Panc1 (cell line): ENCODE measurements at places on chromosomes 6 and 20. TPM values are rescaled to one million over a fixed set of nuclear protein-coding genes. Genes with fewer than 3 reads are reported as not detected.

OR2J3 gene
- total RNA-seq, result not detected

CST1 gene
- not detected for total RNA-seq

GATA5 gene
- 53.2 TPM for total RNA-seq

BACH2 gene
- 1.6 TPM for total RNA-seq

CASS4 gene
- 0.15 TPM for total RNA-seq

LIN28B gene
- 5.8 TPM for total RNA-seq

HLA-DOA gene
- total RNA-seq, result 0.08 TPM

SMLR1 gene
- 0.08 TPM for total RNA-seq

MMP24 gene
- total RNA-seq, result 7.1 TPM

ZSCAN16 gene
- total RNA-seq, result 5.3 TPM

MATN4 gene
- total RNA-seq, result 0.15 TPM

RWDD2A gene
- 3.4 TPM for total RNA-seq

EYA2 gene
- total RNA-seq, result 1.9 TPM

RBM24 gene
- total RNA-seq, result 23.0 TPM

FAM135A gene
- 31.5 TPM for total RNA-seq

DNA sequence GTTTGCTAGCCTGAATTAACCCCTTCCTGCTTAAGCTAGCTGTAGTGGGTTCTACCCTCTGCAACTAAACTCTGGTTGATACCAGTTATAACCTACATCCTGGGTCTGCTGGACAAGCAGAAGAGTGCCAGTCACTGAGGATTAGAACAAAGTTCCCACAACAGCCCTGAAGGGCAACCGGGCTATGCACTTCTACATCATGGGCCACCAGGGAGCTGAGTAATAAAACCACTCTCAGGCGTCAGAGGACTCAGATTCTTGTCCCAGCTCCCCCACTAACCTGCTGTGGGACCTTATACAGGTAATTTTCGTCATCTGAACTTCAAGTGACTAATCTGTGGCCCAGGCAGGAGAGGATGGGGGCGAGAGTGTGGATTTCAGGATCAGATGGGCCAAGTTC is 56.8 kb downstream of the EYA2 start:
- no peak overlapping the region for H3K27ac ChIP-seq
- H3K4me3 ChIP-seq, result no peak overlapping the region
- H3K27me3 ChIP-seq, result no peaks in the 10 kb centered on the region

DNA sequence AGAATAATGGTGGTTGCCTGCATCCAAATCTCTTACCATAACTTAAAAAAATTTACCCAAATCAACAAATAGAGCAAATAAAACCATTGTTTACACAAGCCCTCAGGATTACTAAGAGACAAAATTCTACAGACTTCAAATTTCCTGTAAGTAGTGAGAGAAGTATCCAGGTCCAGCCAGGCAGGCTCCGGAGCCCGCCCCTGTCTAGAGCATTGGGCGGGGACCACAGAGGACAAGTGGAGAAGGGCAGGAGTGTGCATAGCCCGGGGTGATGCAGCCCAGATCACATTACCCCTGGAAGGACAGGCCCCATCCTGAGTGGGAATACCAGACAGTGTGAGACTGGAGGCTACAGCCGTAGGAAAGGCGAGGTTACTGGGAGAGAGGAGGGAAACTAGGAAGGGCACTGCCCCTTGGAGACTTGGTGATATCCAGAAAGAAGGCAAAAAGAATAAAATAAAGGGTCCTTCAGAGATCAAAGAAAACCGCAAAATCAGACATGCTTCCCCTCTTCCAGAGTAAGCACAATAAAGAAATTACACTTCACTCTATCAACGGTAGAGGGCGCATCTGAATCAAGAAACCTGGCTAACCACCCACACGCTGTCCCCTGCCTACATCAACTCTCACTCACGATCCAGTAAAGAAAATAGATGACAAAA is 26.6 kb downstream of the RIN2 start:
- H3K27ac ChIP-seq, result peak overlapping the region; percentile 65
- peaks cover 42% of the 10 kb centered on the region for H3K4me1 ChIP-seq
- DNase-seq, result peak; percentile 74
- H3K27me3 ChIP-seq, result no peaks in the 10 kb centered on the region
- no peaks in the 10 kb centered on the region for H3K36me3 ChIP-seq

- peaks cover 7% of the 10 kb centered on the region for H3K36me3 ChIP-seq
- DNase-seq, result no peak
- peak overlapping the region; percentile 97 for H3K4me3 ChIP-seq
- H3K4me1 ChIP-seq, result peaks cover 22% of the 10 kb centered on the region
- H3K27me3 ChIP-seq, result no peaks in the 10 kb centered on the region
Measured at GRCh38 chr6:116571683-116572000, 338 bp downstream of the RWDD1 start.

DNA sequence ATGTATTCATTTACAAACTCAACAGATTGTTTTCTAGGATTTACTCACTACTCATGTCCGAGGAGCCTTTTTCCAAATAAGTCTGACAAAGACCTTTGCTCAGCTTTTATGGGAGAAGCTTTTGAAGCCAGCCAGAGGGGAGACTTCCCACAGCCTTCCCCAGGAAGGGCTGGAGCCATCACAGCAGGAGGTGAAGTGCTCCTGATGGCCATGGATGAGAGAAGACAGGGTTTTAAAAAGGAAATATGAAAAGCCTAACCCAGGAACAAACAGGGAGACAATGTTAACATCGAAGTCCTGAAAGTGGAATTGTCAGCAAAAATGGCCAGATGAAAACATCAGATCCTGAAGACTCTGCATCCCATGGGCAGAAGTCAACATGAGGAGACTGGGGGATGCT is 11.6 kb upstream of the TAGAP start:
- no peak for DNase-seq
- H3K4me1 ChIP-seq, result no peaks in the 10 kb centered on the region
- no peaks in the 10 kb centered on the region for H3K36me3 ChIP-seq
- no peak overlapping the region for H3K27ac ChIP-seq
- no peak overlapping the region for H3K4me3 ChIP-seq
- H3K27me3 ChIP-seq, result peaks cover 48% of the 10 kb centered on the region

DNA sequence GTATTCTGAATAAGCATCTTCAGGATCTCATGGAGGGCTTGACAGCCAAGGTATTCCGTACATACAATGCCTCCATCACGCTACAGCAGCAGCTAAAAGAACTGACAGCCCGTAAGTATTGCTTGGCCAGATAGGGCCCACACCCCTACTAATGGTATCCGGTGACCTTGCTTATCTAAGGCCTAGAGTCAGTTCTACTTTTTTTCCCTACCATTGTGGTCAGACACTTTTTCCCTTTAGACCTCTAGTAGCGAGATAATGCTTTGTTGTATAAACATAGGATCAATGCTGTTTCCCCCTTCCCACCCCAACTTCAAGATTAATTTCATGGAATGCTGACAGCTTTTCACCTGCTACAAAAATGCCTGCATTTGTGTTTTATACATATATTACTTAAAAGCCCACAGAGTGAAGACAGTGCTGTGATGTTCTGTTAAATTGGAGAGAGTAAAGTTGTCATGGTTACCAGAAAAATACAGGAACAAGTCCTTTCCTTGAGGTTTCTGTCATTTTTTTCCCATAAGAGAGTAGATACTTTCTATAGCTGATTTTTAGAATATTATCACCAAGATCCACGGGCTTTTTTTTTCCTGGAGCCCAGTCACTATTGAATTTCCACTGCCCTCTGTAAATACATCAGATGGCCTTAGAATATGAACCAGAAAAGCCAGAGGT is 20.9 kb upstream of the PLCG1 start:
- no peak for DNase-seq
- no peaks in the 10 kb centered on the region for H3K4me1 ChIP-seq
- peaks cover 68% of the 10 kb centered on the region for H3K36me3 ChIP-seq

DNA sequence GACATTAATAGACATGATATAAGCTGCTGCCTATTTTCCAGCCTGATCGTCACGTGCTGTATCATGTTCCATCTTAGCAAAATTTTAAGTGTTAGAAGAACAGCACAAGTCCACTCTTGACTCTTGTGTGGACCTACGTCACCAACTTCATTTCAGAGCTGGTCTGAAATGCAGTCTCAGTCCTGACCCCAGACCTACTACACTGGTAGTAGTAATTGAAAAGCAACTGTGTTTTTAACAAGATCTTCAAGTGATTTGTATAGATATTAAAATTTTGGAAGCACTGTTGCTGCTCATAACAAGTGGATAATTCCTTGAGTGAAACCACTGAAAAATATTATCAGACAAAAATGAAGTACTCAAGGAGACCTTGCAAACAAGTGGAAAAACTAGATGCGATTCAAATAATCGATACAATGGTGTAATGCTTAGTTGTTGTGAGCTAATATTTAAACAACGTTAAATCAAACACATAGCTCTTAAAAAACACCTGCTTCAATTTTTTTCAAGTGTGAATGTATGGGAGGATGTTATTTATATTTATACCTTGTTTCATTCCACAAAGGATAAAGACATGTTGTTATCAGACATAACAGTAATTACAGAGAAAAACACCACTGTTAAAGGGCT is 110.9 kb upstream of the JAG1 start:
- no peak for DNase-seq
- no peaks in the 10 kb centered on the region; the same call in 1 of the 2 replicates for H3K27me3 ChIP-seq
- H3K27ac ChIP-seq, result no peak overlapping the region
- H3K36me3 ChIP-seq, result no peaks in the 10 kb centered on the region

GRCh38 chr20:24432046-24432442 is 37.4 kb upstream of the SYNDIG1 start:
- peaks cover 7% of the 10 kb centered on the region for H3K27me3 ChIP-seq
- DNase-seq, result no peak
- no peak overlapping the region for H3K27ac ChIP-seq
- no peak overlapping the region for H3K4me3 ChIP-seq
- no peaks in the 10 kb centered on the region for H3K4me1 ChIP-seq
- H3K36me3 ChIP-seq, result no peaks in the 10 kb centered on the region

DNA sequence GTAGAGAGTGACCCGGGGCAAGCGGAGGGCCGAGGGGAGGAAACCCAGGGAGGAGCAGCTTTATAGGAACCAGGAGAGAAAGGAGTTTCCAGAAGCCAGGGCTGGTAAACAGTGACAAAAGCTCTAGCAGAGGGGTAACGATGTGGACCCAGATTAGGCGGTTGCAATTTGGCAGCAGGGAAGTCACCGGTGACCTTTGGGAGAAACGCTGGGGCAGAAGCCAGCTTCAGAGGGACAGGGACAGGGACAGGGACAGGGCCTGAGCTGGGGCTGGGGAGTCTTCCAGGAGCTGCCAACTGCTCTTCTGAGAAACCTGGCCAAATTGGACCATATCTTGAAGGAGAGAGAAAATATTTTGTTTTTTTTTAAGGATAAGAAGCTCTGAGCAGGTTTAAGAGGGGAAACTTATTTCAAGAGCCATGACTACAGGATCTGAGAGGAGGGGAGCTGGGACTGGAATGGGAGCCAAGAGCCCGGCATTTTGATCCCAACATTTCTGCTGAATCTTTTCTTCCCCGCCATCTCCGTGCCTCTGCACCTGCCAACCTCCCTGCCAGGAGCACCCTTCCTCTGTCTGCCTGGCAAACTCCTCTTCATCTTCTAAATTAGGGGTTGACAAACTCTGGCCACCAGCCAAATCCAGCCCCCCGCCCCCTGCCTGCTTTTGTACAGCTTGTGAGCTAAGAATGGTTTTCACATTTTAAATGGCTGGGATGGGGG is 22.6 kb upstream of the PREX1 start:
- H3K27me3 ChIP-seq, result no peaks in the 10 kb centered on the region
- H3K4me3 ChIP-seq, result no peak overlapping the region
- H3K27ac ChIP-seq, result peak overlapping the region; percentile 6; the same call in 1 of the 2 replicates
- DNase-seq, result no peak

- no peaks in the 10 kb centered on the region for H3K36me3 ChIP-seq
- no peak overlapping the region for H3K27ac ChIP-seq
- no peaks in the 10 kb centered on the region; the same call in 1 of the 2 replicates for H3K4me1 ChIP-seq
- no peak for DNase-seq
Measured at GRCh38 chr6:38051819-38052434, 232.4 kb downstream of the ZFAND3 start.

- no peaks in the 10 kb centered on the region; the same call in 1 of the 2 replicates for H3K36me3 ChIP-seq
- no peaks in the 10 kb centered on the region for H3K4me1 ChIP-seq
- H3K27me3 ChIP-seq, result no peaks in the 10 kb centered on the region
- no peak overlapping the region for H3K27ac ChIP-seq
- H3K4me3 ChIP-seq, result no peak overlapping the region
Measured at GRCh38 chr20:37804584-37805566, 98.1 kb upstream of the VSTM2L start.

DNA sequence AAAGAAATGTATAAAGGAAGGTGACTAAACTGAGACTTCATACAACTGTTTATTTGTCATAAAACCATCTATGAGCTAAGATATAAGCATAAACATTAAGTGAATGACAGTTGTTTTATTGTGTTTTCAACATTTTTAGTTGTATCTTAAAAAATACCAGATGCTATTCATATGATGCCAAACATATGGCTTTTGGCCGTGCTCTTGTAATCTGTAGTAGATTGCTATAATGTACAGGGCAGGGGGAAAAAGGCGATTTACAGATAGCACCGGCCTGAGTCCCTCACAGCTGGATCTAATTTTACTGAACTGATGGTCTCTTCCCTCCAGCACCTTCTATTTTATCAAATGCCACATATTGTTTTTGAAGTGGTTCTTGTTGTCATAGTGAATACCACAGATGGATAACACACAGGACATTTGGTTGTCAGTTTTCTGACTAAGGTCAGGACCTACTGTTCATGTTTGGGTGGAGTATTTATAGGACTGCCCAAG is 48.2 kb downstream of the CENPW start:
- no peak for DNase-seq
- no peak overlapping the region for H3K27ac ChIP-seq
- H3K27me3 ChIP-seq, result no peaks in the 10 kb centered on the region
- H3K4me1 ChIP-seq, result no peaks in the 10 kb centered on the region
- no peak overlapping the region for H3K4me3 ChIP-seq

- H3K27me3 ChIP-seq, result no peaks in the 10 kb centered on the region
- peaks cover 46% of the 10 kb centered on the region for H3K4me1 ChIP-seq
- peak overlapping the region; percentile 87 for H3K4me3 ChIP-seq
- peaks cover 28% of the 10 kb centered on the region for H3K36me3 ChIP-seq
Measured at GRCh38 chr6:44255871-44256774, 1.2 kb downstream of the SLC35B2 start.

DNA sequence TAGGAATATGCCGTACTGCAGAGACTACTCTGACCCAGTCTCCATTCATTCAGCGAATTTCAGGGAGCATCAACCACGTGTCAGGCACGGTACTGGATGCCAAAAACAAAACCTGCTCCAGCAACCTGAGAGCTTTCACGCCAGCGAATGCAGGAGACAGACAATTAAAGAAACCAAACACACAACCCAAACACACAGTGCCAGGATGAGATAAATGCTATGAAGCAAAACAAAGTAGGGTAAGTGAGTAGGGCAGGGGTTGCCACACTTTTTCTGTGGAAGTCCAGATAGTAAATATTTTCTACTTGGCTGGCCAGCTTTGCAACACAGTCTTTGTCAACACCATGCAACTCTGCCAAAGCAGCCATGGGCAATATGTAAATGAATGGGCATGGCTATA is 10.0 kb downstream of the MOCS1 start:
- DNase-seq, result no peak
- no peaks in the 10 kb centered on the region for H3K36me3 ChIP-seq
- no peaks in the 10 kb centered on the region for H3K27me3 ChIP-seq

- H3K36me3 ChIP-seq, result no peaks in the 10 kb centered on the region
- no peak overlapping the region for H3K27ac ChIP-seq
- DNase-seq, result no peak
- no peak overlapping the region for H3K4me3 ChIP-seq
- no peaks in the 10 kb centered on the region for H3K27me3 ChIP-seq
Measured at GRCh38 chr20:37726971-37727956, 33.4 kb downstream of the CTNNBL1 start.

GRCh38 chr6:40693768-40694167 is 106.6 kb upstream of the LRFN2 start:
- no peak for DNase-seq
- no peak overlapping the region for H3K4me3 ChIP-seq

GRCh38 chr6:38524436-38525145 is 115.1 kb downstream of the BTBD9 start:
- DNase-seq, result no peak
- no peak overlapping the region for H3K27ac ChIP-seq
- no peaks in the 10 kb centered on the region for H3K4me1 ChIP-seq
- H3K36me3 ChIP-seq, result no peaks in the 10 kb centered on the region
- no peaks in the 10 kb centered on the region for H3K27me3 ChIP-seq
- H3K4me3 ChIP-seq, result no peak overlapping the region
